ENCODE measurements at places on chromosomes 1 and 21. TPM values are rescaled to one million over a fixed set of nuclear protein-coding genes. Genes with fewer than 3 reads are reported as not detected.
A peak's percentile ranks its signal among the peaks of the same experiment; 100 is the strongest.

RHCE gene
- 0.28 TPM for total RNA-seq

FCRL1 gene
- total RNA-seq: not detected

GFI1 gene
- 0.16 TPM for total RNA-seq

C21orf58 gene
- total RNA-seq: 0.72 TPM

CHODL gene
- 0.58 TPM for total RNA-seq

SPRR1A gene
- not detected for total RNA-seq

SH3BGR gene
- total RNA-seq: 52.1 TPM

MYCL gene
- 3.0 TPM for total RNA-seq

DNA sequence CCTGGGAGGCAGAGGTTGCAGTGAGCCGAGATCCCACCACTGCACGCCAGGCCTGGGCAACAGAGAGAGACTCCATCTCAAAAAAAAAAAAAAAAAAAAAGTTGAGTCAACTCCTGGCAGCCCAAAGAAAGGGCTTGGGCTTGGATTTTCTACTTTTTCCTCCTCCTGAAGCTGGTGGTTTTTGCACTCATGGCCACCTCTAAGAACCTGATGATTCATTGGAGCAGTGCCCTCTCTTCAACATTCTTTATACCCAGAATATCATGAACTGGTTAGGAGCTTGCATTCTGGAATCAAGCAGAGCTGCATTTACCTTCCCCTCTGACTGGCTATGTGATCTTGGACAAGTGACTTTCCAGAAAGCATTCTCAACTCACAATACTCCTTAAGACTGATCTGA, 3.5 kb upstream of the ACTA1 start:
- no peak for DNase-seq
- H3K36me3 ChIP-seq: peaks cover 26% of the 10 kb centered on the region
- peaks cover 33% of the 10 kb centered on the region for H3K27me3 ChIP-seq
- H3K4me1 ChIP-seq: no peaks in the 10 kb centered on the region

DNA sequence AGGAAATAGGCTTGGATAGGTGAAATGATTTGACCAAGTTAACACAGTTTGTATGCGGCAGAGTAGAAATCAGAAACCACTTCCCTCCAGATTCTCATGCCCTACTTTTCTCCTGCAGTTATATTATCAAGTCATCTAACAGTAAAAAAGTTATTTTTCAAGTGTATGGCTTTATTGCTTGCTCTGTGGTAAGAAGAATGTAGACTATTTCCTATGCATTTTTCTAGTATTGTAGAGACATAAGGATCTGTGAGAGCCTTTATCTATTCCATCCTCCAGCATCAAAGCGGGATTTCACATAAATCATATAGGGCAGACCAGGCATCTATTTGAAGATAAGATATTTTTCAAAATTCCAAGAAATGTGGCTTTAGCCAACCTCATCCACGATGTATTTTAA, 208.5 kb downstream of the TTLL7 start:
- no peaks in the 10 kb centered on the region for H3K27me3 ChIP-seq
- no peaks in the 10 kb centered on the region for H3K36me3 ChIP-seq
- H3K27ac ChIP-seq: no peak overlapping the region
- H3K4me3 ChIP-seq: no peak overlapping the region
- H3K4me1 ChIP-seq: no peaks in the 10 kb centered on the region

GRCh38 chr1:245599371-245600174, 444.8 kb downstream of the KIF26B start:
- H3K4me3 ChIP-seq: peak overlapping the region; percentile 14
- peaks cover 13% of the 10 kb centered on the region for H3K4me1 ChIP-seq
- peak; percentile 53 for DNase-seq
- no peaks in the 10 kb centered on the region for H3K27me3 ChIP-seq
- H3K36me3 ChIP-seq: no peaks in the 10 kb centered on the region

- peaks cover 8% of the 10 kb centered on the region for H3K36me3 ChIP-seq
- no peaks in the 10 kb centered on the region for H3K27me3 ChIP-seq
- H3K4me1 ChIP-seq: no peaks in the 10 kb centered on the region
- H3K27ac ChIP-seq: no peak overlapping the region
- no peak for DNase-seq
Observed at GRCh38 chr1:192805832-192806323, 3.0 kb upstream of the RGS2 start.

DNA sequence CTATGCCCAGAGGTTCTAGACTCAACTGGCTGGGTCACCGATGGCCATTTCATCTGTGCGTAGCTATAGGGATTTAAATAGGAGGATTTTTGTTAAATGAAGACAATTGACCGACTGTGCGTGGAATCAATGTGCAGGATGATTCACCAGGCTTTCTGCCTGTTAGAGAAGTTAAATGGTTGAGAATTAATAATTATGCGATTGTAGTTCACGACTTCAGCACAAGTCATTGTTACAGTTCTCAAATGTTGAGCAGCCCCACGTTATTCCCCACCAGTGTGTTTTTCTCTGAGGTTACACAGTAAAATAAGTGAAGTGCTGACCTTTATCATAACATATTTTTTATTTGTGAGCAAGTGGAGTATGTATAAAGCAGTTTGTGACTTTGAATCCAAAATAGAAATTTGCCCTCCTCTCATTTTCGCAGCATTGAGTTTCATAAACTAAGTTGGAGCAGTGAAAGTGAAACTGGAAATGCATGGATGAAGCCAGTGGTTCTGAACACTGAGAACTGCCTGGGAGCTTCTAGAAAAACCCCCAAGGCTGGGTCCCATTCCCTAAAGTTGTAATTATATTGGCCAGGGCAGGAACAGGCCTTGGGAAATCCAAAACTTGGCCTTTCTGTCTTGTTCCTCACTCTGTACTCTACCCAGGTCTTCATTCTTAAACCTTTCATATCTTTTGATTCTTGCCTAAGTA, 102.6 kb downstream of the GALNT2 start:
- peak overlapping the region; percentile 18 for H3K27ac ChIP-seq
- peak overlapping the region; percentile 19 for H3K4me3 ChIP-seq
- no peak for DNase-seq
- peaks cover 37% of the 10 kb centered on the region for H3K4me1 ChIP-seq
- H3K27me3 ChIP-seq: no peaks in the 10 kb centered on the region
- H3K36me3 ChIP-seq: no peaks in the 10 kb centered on the region

GRCh38 chr1:202656951-202657646, 53.2 kb downstream of the SYT2 start:
- H3K4me3 ChIP-seq: no peak overlapping the region
- no peaks in the 10 kb centered on the region for H3K4me1 ChIP-seq
- DNase-seq: no peak
- H3K27ac ChIP-seq: no peak overlapping the region

- DNase-seq: no peak
- no peaks in the 10 kb centered on the region for H3K4me1 ChIP-seq
- peaks cover 5% of the 10 kb centered on the region for H3K36me3 ChIP-seq
- H3K4me3 ChIP-seq: peak overlapping the region; percentile 84
- no peaks in the 10 kb centered on the region for H3K27me3 ChIP-seq
Observed at GRCh38 chr1:200670242-200671118, 773 bp upstream of the DDX59 start.

- no peak overlapping the region for H3K27ac ChIP-seq
- no peaks in the 10 kb centered on the region for H3K27me3 ChIP-seq
- H3K4me1 ChIP-seq: peaks cover 38% of the 10 kb centered on the region
- H3K4me3 ChIP-seq: peak overlapping the region; percentile 94
Observed at GRCh38 chr1:200410566-200410878, 686 bp upstream of the ZNF281 start.

DNA sequence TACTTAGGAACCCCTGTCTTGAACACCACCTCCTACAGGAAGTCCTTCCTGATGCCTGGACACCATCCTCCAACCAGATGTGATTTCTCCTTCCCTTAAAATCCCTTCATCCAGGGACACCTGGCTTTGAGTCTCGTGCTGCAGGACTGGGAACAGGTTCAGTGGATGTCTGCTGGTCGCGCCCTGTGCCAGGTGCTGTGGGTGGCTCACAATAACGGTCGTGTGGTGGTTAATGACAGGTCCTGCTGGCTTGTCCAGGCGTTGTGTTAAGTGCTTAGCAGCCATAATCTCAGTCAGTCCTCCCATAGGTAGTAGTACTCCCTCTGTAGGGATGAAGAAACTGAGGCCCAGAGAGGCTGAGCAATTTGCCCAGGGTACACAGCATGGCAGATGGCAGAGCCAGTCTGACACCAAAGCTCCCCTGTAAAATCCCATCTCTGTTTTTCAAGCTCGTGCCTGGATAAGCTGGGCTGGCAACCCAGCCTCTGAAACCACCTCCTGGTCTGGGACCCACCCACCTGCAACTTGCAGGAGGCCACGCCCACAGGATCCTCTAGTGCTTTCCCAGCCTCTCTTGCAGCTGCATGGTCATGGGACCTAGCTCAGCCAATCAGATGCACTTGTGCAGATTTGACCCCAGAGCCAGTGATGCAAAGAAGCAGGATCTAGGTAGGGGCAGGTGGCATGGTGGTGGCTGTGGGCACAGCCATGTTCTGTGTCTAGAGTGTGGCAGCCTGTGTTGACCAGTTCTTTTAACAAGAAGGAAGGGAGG, 106.0 kb upstream of the IFFO2 start:
- H3K36me3 ChIP-seq: no peaks in the 10 kb centered on the region
- peaks cover 11% of the 10 kb centered on the region for H3K27me3 ChIP-seq
- no peak overlapping the region for H3K27ac ChIP-seq
- H3K4me1 ChIP-seq: no peaks in the 10 kb centered on the region
- H3K4me3 ChIP-seq: no peak overlapping the region
- DNase-seq: no peak

GRCh38 chr1:43258370-43258769, 11.4 kb upstream of the TMEM125 start:
- no peaks in the 10 kb centered on the region for H3K27me3 ChIP-seq
- no peak overlapping the region for H3K27ac ChIP-seq
- no peaks in the 10 kb centered on the region for H3K4me1 ChIP-seq
- no peak for DNase-seq

- H3K4me3 ChIP-seq: no peak overlapping the region
- no peak for DNase-seq
- H3K27me3 ChIP-seq: no peaks in the 10 kb centered on the region
- H3K36me3 ChIP-seq: no peaks in the 10 kb centered on the region
- H3K4me1 ChIP-seq: no peaks in the 10 kb centered on the region
Observed at GRCh38 chr1:70945251-70945650, 102.4 kb downstream of the PTGER3 start.

DNA sequence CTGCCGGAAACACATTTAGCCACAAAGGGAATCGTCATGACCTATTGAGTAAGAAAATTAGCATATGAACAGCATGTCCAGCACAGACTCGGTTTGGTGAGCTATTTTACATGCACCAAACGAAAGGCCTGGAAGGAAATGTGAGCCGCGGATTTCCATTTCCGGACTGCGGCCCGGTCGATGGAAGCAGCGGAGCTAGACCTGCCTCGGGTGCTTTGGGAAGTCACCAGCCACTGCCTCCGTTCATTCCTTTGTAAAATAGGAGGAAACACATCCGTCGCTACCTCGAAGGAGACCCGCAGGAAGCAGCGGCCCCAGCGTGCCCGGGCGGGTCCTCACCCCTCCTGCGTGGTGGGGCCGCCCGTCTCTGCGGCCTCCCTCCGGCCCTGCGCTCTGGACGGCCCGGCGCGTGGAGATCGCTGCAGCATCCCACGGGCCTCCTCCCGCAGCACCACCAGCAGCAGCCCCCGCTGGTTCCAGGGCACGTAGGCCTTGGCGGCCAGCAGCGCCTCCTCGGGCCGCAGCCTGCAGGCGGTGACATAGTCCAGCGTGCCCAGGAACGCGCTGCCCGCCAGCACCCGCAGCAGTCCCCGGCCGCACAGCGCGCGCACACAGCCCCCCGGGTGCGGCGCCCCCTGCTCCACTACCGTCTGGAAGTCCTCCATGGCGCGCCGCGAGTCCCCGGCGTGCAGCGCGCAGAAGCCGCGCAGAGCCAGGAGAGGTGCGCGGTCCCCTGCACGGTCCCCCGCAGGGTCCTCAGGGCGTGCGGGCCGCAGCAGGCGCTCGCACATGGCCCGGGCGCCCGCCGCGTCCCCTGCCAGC, 12.1 kb downstream of the TTC34 start:
- H3K27ac ChIP-seq: no peak overlapping the region
- H3K27me3 ChIP-seq: peaks cover 32% of the 10 kb centered on the region
- H3K4me1 ChIP-seq: no peaks in the 10 kb centered on the region
- H3K36me3 ChIP-seq: no peaks in the 10 kb centered on the region
- no peak overlapping the region for H3K4me3 ChIP-seq

GRCh38 chr1:87186346-87186745, 142.3 kb upstream of the LMO4 start:
- DNase-seq: no peak
- no peaks in the 10 kb centered on the region for H3K27me3 ChIP-seq
- H3K36me3 ChIP-seq: no peaks in the 10 kb centered on the region
- H3K4me3 ChIP-seq: no peak overlapping the region
- H3K27ac ChIP-seq: no peak overlapping the region

DNA sequence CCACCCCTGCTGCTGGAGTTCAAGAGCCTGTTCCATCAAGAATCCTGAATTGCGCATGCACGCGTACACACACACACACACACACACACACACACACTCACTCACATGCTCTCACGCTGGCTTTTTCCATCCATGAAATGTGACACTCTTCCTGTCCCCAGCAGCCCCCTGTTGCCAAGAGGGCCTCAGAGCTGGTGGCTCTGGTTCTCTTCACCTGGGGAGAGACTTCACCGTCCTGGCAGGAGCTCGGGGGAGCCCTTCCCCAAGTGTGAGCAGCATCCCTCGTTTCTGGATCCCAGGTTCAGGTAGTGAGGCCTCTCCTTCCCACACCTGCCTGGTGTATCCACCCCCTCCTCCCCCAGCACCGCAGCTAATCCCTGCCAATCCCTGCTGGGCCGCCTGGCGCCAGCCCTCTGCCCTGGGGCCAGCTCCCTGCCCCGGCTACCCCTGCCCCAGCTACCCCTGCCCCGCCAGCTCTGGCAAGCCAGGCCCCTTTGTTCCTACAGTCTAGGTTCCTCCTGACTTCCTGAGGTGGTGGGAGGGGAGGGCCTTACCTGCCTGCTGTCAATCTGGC, 9.9 kb downstream of the PLOD1 start:
- H3K27ac ChIP-seq: no peak overlapping the region
- DNase-seq: no peak
- no peaks in the 10 kb centered on the region for H3K27me3 ChIP-seq
- peaks cover 25% of the 10 kb centered on the region for H3K4me1 ChIP-seq
- H3K4me3 ChIP-seq: no peak overlapping the region
